Stimulated activated naive B cell treated with anti-CD40 and anti-IgM and Interleukin-4, amounts not matched to agents 10 μg/mL and 1 μg/mL and 100 μg/mL, for 72 hours (primary cell): ENCODE measurements at places on chromosomes 4 and X.

DNA sequence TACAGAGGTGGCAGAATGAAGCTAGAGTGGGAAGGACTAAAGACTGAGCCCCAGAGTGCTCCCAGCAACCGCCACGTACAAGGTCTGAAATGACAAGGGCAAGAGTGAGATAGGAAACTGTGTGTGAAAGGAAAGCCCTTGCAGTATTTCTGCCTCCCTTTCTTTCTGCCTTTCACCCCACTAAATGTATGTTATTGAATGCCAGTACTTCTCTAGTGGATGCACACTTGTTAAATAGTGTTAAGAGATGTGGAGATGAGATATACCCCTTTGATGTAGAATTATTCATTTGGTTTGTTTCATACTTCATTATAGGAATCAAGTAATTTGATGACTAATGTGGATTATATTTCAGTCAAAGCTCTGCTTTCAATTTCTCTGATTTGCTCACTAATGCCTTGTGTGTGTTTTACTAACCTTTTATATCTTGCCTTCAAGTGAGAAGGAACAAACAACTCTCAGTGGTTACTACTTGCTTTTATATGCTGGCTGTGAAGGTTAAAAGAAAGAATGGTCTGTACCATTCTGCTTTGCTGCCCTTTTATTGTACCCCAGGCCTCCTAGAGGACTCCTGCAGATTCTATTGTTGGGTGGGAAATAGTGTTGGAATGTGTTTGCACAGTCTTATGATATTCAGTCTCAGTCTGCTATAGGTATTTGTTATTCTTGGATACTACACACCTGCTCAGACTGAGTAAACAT, 8.0 kb upstream of the ANXA3 start:
- no peak for DNase-seq

- no peak for DNase-seq
Observed at GRCh38 chr4:80308466-80308822, 27.1 kb upstream of the CFAP299 start.

GRCh38 chr4:86033171-86033570, 326.7 kb downstream of the MAPK10 start:
- DNase-seq = no peak

GRCh38 chrX:106608016-106608415, 3.8 kb upstream of the RADX start:
- no peak for DNase-seq

- no peak for DNase-seq
Observed at GRCh38 chr4:136241221-136241986, 1290.9 kb downstream of the PCDH18 start.

- no peak for DNase-seq
Observed at GRCh38 chr4:59855630-59856352, 1344.3 kb upstream of the ADGRL3 start.

DNA sequence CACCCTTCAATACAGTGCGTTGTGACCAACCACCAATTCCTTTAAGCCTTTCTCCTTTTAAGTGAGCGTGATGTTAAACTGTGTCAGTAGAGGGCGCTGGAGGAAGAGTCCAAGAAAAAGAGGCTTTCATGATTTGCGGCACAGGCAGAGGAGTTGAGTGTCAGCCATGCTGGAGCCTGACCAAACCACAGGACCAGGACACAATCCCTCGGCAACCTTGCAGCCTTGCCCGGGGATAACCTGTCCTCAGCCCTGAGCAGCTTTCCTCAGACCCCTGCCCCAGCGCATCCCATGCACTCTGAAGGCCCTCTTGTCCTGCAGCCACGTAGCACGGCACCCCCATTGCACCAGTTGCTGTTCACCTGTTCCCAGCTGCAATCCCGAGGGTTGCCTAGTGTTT, 53.5 kb upstream of the SMIM31 start:
- no peak for DNase-seq

DNA sequence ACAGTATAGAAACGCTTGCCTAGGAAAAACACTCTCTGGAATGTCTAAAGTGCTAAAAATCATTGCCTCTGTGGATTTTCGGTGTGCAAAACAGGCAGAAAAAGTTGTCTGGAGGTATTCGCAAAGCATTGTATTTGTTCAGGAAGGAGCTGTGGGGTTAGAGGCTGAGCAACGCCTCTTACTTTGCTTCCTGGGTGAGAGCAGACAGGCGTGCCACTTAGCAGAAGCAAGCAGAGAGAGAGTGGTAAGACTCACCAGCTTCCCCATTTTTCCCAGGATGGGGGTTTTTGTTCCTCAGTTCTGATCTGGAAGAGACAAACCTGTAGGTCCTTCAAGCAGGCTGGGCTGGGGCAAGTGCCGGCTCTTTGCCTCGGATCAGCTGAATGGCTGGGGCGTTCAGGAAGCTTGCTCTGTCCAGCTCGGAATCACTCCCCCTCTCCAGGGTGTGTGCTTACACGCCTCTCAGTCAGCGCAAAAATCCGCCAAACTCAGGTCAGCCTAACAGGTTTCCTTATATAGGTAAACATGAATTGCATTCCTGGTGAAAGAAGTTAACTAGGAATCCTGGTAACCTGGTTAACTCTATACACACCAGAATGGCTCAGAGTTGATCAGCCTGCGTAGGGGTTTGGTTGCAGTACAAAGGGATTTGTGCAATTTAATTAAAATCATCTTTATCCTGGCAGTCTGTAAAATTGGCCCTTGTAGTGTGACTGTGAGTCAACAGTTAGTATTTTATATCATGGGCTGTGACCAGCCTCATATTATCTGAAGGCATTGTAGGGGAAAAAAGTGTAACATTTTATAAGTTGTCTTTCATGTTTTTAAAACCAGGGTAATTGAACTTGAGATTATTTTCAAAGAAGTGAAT, 213.1 kb upstream of the MID1 start:
- DNase-seq = no peak

- DNase-seq = no peak
Observed at GRCh38 chrX:123976706-123977316, 15.3 kb downstream of the STAG2 start.

GRCh38 chr4:186767794-186768193, 44.1 kb upstream of the FAT1 start:
- DNase-seq = no peak

DNA sequence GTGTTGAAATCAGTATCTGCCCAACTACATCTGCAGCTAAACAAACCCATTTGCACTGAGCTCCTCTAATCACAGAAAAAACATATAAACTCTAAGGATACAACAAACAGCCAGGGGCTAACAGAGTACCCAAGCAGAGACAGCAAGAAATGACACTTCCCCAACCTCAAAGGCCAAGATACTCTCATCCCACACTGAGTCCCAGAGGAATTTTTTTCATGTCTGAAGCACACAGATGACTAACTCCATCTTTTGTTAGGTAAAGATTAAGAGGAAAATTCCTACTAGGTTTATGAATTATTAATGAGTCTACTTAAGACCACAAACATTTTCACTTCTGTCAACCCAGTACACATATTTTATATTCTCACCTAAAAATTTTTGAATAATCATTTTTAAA, 31.6 kb downstream of the SEPSECS start:
- DNase-seq = no peak
